GM12864 (cell line): ENCODE measurements at places on chromosomes 2 and 18.

GRCh38 chr2:217038001-217038400 is 178.1 kb upstream of the TNP1 start:
- no peak for DNase-seq

DNA sequence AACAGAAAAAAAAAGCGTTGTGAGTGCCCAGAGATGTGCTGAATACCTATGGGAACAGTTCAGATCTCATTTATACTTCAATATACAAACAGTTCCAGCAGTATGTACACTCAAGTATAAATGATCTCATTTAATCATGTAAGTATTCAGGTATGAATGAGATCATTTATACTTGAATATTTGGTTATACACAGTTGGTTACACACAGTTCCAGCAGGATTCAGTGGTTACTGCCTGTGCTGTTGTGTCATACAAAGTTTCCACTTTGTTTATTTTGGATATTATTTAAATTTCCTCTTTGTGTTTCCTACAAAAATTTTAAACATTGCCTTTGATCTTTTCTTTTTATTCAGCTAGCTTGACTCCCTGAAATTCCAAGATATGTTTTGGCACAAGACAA is 293.5 kb upstream of the SLC39A10 start:
- no peak for DNase-seq

- no peak for DNase-seq
Measured at GRCh38 chr2:46216213-46216612, 81.0 kb upstream of the EPAS1 start.

- no peak for DNase-seq
Measured at GRCh38 chr2:128745946-128746345, 427.3 kb upstream of the HS6ST1 start.

DNA sequence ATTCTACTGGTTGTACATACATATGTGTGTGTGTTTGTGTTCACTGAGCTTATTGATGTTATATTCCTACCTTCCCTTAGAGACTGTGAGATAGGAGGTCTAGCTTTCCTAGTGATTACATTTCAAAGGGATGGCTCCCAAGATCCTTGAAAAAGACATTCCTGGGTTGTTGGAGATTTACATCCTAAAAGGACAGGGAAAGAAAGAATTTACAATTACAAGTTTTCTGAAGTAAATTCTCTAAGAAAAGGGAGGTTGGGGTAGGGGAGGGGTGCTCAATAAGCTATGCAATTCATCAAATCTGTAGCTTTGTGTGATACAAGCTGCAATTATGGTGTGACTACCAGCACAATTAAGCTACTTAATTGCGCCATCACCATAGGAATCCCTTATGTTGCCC is 284.3 kb downstream of the NUP35 start:
- DNase-seq, result no peak

- no peak for DNase-seq
Measured at GRCh38 chr2:168723275-168723899, 79.0 kb upstream of the NOSTRIN start.

DNA sequence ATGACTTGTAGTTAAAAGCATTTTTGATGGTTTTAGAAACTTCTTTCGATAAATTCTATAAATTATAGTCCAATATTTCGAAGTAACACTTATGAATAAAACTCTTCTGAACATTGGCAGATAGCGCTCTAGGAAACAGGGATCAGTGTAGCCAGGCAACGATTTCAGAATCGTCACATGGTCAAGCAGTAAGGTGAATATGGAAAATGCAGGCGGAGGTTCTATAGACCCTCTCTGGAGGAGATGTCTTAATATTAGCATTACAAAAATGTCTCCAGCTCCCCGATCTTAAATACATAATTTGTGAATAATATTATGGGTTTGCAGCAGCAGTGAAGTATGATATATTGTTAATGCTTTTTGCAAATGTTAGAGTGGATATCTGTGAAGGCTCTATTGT is 310.3 kb downstream of the SS18 start:
- no peak for DNase-seq

- DNase-seq, result no peak
Measured at GRCh38 chr2:7572450-7572849, 655.2 kb downstream of the RNF144A start.

GRCh38 chr2:30115141-30115980 is 31.4 kb upstream of the YPEL5 start:
- DNase-seq, result peak; percentile 19

DNA sequence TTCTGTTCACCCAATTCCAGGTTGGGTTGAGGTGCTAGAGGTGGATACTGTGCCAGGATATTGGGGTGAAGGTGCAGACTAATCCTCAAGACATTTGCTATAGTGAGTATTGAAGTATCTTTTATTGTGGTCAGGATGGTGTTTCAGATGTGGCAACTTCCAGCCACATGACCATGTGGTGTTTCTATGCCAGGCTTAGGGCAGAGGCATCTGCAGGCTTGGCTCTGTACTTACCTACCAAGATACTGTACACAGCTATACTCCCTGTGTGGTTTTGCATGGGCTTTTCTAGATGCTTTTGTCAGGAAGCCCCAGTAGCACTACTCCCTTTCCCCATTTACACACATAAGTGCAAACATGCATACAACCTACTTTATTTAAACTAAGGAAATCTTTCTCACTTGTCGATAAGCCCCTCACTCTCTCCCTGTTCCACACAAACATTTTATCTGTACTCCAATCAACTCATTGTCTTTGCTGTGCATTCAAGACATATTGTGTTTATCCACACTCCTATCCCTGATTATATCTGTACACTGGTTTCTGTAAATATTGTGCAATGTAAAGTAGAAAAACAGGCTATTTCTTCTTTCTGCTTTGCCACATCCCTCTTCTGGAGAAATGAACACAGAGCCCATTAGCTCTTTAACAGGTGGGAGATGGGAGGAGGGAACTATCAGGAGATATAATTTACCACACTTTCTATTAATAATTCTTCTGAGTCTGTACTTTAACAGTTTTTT is 12.3 kb downstream of the ARL6IP6 start:
- no peak for DNase-seq
